ENCODE measurements at places on chromosomes 6 and 20.
A peak's percentile ranks its signal among the peaks of the same experiment; 100 is the strongest.

GRCh38 chr6:112362812-112363570 lies 15.9 kb downstream of the RFPL4B start:
- H3K4me3 ChIP-seq = no peak overlapping the region
- no peaks in the 10 kb centered on the region for H3K36me3 ChIP-seq
- DNase-seq = no peak
- no peak overlapping the region for H3K27ac ChIP-seq
- peaks cover 17% of the 10 kb centered on the region for H3K4me1 ChIP-seq
- peaks cover 5% of the 10 kb centered on the region for H3K27me3 ChIP-seq

GRCh38 chr20:44019638-44020335 lies 105.1 kb downstream of the TOX2 start:
- DNase-seq = no peak
- no peaks in the 10 kb centered on the region for H3K36me3 ChIP-seq
- H3K4me1 ChIP-seq = peaks cover 6% of the 10 kb centered on the region
- no peak overlapping the region for H3K27ac ChIP-seq
- H3K27me3 ChIP-seq = peaks cover 6% of the 10 kb centered on the region

DNA sequence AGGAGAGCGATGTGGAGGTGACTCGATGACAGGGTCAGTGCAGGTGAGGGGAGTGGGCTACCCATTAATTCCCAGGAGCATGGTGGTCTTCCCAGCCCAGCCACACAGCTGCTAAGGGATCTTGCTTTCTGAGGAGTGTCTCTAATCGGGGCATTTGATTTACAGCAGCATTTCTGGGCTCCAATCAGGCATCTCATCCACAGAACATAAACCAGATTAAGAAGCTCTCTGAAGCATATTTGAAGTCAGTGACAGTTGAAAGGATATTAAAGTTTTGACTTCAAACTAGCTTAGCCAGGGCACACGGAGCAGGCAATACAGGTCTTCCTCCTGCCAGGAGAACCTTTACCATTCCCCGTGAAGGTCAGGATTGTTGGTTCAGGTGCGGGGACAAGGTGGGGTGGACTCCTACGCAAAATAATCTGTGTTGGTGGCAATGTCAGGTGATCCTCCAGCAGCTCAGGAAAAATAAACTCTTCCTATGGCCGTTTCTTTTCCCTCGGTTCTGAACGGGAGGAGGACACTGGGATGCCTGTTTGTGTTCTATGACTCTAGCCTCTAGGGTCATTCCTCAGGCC lies 39.9 kb upstream of the ZNF831 start:
- H3K27ac ChIP-seq = peak overlapping the region; percentile 80
- H3K36me3 ChIP-seq = no peaks in the 10 kb centered on the region
- H3K4me3 ChIP-seq = no peak overlapping the region
- DNase-seq = no peak
- H3K27me3 ChIP-seq = peaks cover 1% of the 10 kb centered on the region

DNA sequence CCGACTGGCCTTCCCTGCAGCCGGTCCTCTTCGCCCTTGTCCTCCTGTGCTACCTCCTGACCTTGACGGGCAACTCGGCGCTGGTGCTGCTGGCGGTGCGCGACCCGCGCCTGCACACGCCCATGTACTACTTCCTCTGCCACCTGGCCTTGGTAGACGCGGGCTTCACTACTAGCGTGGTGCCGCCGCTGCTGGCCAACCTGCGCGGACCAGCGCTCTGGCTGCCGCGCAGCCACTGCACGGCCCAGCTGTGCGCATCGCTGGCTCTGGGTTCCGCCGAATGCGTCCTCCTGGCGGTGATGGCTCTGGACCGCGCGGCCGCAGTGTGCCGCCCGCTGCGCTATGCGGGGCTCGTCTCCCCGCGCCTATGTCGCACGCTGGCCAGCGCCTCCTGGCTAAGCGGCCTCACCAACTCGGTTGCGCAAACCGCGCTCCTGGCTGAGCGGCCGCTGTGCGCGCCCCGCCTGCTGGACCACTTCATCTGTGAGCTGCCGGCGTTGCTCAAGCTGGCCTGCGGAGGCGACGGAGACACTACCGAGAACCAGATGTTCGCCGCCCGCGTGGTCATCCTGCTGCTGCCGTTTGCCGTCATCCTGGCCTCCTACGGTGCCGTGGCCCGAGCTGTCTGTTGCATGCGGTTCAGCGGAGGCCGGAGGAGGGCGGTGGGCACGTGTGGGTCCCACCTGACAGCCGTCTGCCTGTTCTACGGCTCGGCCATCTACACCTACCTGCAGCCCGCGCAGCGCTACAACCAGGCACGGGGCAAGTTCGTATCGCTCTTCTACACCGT lies 6.1 kb downstream of the UBD start:
- H3K27ac ChIP-seq = no peak overlapping the region
- peak; percentile 71 for DNase-seq
- H3K4me3 ChIP-seq = no peak overlapping the region
- H3K27me3 ChIP-seq = peaks cover 13% of the 10 kb centered on the region
- no peaks in the 10 kb centered on the region for H3K36me3 ChIP-seq

DNA sequence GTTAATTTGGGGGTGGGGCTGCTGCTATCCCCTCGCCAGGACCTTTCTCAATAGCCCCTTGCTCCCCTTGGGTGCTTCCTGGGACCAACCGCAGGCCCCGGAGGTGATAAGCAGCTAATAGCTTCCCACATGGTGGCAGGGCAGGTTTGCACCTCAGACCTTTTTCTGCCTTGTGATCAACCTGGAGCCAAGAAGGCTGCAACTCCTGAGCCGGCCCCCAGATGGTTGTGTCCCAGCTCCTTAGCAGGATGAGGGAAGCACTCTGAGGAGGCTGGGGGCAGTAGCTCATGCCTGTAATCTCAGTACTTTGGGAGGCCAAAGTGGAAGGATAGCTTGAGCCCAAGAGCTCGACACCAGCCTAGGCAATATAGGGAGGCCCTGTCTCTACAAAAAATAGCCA lies 85.5 kb downstream of the BMP7 start:
- no peak overlapping the region for H3K4me3 ChIP-seq
- peaks cover 8% of the 10 kb centered on the region for H3K4me1 ChIP-seq
- H3K36me3 ChIP-seq = peaks cover 3% of the 10 kb centered on the region
- H3K27ac ChIP-seq = no peak overlapping the region

- DNase-seq = no peak
- H3K27me3 ChIP-seq = no peaks in the 10 kb centered on the region
- no peak overlapping the region for H3K27ac ChIP-seq
These were observed 47.9 kb upstream of the CCDC167 start for GRCh38 chr6:37547564-37548061.

DNA sequence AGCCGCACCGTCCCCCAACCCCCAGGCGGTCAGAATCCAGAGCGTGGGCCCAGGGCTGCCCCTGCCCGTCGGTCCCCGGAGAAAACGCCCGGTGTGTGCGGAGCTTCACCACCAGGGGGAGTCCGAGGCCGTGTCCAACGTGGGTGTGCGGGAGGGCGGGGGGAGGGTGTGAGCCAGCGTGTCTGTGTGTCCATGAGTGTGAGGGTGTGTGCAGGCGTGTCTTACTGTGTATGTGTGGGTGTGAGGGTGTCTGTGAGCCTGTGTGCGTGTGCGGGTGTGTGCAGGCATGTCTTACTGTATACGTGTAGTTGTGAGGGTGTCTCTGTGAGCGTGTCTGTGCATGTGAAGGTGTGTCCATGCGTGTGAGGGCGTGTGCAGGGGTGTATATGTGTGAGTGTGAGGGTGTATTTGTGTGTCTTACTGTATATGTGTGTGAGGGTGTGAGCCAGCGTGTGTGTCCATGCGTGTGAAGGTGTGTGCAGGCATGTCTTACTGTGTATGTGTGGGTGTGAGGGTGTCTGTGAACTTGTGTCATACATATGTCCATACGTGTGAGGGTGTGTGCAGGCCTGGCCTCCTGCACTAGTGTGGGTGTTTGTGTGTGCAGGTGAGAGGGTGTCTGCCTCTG lies 24.6 kb upstream of the GATA5 start:
- DNase-seq = peak; percentile 89
- H3K4me3 ChIP-seq = peak overlapping the region; percentile 18
- H3K4me1 ChIP-seq = peaks cover 7% of the 10 kb centered on the region
- peaks cover 15% of the 10 kb centered on the region for H3K27me3 ChIP-seq
- H3K27ac ChIP-seq = no peak overlapping the region

GRCh38 chr20:380763-381580 lies 412 bp downstream of the TRIB3 start:
- peak overlapping the region; percentile 88 for H3K4me3 ChIP-seq
- H3K27me3 ChIP-seq = peaks cover 5% of the 10 kb centered on the region
- peaks cover 14% of the 10 kb centered on the region for H3K4me1 ChIP-seq
- H3K36me3 ChIP-seq = peaks cover 1% of the 10 kb centered on the region
- no peak overlapping the region for H3K27ac ChIP-seq

DNA sequence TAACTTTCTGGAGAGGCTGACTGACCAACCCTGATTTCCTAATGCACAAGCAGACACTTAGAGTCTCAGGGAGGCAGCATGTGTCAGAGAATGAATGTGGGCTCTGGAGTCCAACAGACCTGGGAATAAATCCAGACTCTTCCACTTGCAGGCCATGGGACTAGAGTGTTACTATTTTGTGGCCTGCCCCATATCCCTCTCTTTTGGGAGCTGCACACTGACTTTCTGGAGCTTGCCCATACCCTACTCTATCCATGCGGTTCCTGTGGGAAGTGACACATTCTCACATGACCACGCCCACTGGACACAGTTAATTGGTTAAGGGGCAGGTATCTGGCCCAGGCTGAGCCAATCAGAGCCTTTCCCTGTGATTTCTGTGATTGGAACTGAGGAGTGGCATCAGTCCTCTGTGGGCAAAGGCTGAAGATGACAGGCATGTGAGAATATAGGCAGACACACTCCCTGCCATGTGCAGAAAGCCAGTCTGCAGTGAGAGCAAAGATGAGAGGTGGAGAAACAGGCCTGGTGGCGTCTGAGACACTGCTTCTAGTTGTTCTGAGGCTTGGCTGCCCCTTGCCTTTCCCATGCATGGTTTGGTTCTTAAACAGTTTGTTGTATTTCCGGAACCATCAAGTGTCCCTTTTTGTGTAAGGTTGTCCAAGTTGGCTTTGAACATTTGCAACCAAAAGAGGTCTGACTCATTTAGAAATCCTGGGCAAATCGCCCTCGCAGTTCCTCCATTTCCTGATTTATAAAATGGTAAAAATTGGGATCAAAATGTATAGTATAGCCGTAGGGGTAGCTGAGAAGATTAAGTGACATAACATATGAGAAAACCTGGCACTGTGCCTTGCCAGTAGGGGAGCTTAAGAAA lies 125.6 kb downstream of the CDC5L start:
- H3K4me1 ChIP-seq = peaks cover 5% of the 10 kb centered on the region
- DNase-seq = no peak
- H3K36me3 ChIP-seq = no peaks in the 10 kb centered on the region
- H3K27me3 ChIP-seq = peaks cover 2% of the 10 kb centered on the region
- no peak overlapping the region for H3K4me3 ChIP-seq

DNA sequence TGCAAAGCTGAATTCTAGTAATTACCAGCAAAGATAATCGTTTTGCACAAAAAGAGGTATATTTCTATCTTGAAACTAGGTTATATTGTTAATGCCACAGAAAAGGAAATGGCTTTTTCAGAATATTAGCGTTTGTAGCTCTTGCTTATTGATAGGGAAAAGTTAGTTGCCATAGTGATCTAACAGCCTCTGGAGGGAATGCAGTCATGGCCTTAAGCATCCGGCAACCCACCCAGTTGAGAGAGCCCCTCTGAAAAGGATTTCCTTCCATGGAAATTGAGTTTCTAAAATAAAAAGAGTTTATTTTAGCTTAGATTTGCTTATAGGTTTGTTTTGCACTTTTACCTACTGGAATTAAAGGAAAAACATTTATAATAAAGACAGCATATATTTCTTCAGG lies 224.5 kb downstream of the BCKDHB start:
- no peaks in the 10 kb centered on the region for H3K36me3 ChIP-seq
- no peak for DNase-seq
- H3K27me3 ChIP-seq = no peaks in the 10 kb centered on the region
- H3K27ac ChIP-seq = peak overlapping the region; percentile 65
- peaks cover 3% of the 10 kb centered on the region for H3K4me1 ChIP-seq

GRCh38 chr6:4957521-4958231 lies 46.2 kb downstream of the RPP40 start:
- no peaks in the 10 kb centered on the region for H3K27me3 ChIP-seq
- H3K4me1 ChIP-seq = no peaks in the 10 kb centered on the region
- peaks cover 5% of the 10 kb centered on the region for H3K36me3 ChIP-seq
- peak; percentile 34 for DNase-seq
- no peak overlapping the region for H3K27ac ChIP-seq

DNA sequence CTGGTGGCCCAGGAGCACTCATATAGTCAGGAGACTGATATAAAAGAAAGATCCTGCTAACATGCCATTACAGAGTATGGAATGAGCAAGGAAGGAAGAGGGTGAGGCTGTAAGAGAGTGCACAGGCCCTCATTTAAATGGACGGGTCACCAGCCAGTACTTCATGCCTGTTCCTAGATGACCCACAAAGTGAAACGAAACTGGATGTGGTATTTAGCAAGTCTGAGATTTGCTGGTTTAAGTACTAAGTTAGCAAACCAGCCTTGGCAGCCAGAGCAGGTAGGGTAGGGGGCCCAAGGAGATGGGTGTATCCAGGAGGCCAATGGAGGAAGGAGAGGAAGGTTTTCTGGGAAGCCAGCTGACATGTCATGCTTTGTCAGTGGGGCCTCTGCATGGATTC lies 15.9 kb downstream of the NT5E start:
- H3K27me3 ChIP-seq = peaks cover 3% of the 10 kb centered on the region
- H3K4me3 ChIP-seq = no peak overlapping the region
- no peaks in the 10 kb centered on the region for H3K36me3 ChIP-seq
- no peak for DNase-seq

GRCh38 chr6:35777356-35778102 lies 1.1 kb downstream of the CLPSL2 start:
- H3K4me3 ChIP-seq = no peak overlapping the region
- no peaks in the 10 kb centered on the region for H3K36me3 ChIP-seq
- H3K27me3 ChIP-seq = peaks cover 10% of the 10 kb centered on the region
- no peak for DNase-seq
- no peaks in the 10 kb centered on the region for H3K4me1 ChIP-seq

- peaks cover 4% of the 10 kb centered on the region for H3K4me1 ChIP-seq
- no peak overlapping the region for H3K4me3 ChIP-seq
- H3K27me3 ChIP-seq = peaks cover 3% of the 10 kb centered on the region
- no peak overlapping the region for H3K27ac ChIP-seq
These were observed 96.1 kb upstream of the ARMC2 start for GRCh38 chr6:108751851-108752732.

DNA sequence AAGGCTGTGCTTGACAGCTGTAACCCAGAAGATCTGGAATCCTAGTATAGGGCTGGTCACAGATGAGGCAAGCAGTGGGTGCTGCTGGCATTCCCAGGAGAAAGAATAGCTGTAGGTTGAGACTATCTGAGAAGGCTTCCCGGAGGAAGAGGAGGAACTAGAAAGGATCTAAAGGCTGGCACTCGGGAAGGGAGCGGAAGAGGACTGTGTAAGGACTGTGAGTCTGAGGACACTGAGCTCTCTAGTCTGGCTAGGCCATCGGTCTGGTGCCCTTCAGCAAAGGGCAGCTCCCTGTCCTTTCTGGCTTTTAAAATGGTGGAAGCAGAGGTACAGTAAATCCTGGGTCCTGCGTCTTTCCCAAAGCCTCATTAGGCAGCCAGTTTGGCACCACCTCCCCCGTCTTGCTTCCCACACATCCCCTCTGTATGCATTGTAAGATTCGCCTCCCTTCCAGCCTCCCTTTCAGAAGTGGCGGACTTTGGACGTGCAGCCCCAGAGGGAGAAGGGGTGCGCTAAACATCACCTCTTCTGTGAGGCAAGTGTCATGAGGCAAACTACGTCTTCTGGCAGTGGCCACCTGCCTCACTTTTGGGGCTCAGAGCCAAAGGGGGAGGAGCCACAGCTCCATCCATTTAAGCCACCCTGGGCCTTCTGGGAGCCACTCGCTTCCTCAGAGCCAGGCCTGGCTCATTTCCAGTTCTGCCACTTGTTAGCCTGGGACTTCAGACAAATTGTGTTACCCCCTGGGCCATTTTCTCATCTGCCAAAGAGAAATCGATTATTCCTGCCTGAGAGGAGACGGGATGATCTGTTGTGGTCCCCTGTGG lies 8.6 kb downstream of the SNPH start:
- H3K27me3 ChIP-seq = no peaks in the 10 kb centered on the region
- H3K27ac ChIP-seq = no peak overlapping the region
- H3K4me1 ChIP-seq = peaks cover 4% of the 10 kb centered on the region
- no peak for DNase-seq
